Amygdala (tissue), 56 donors: ENCODE measurements at places on chromosomes 1 and 21.

GRCh38 chr21:20377250-20377649, 621.0 kb upstream of the NCAM2 start:
- DNase-seq: no peak

- no peak for DNase-seq
These were observed 4.2 kb upstream of the GPR61 start for GRCh38 chr1:109535481-109535880.

GRCh38 chr1:31792116-31792515, 23.7 kb downstream of the SPOCD1 start:
- no peak for DNase-seq

DNA sequence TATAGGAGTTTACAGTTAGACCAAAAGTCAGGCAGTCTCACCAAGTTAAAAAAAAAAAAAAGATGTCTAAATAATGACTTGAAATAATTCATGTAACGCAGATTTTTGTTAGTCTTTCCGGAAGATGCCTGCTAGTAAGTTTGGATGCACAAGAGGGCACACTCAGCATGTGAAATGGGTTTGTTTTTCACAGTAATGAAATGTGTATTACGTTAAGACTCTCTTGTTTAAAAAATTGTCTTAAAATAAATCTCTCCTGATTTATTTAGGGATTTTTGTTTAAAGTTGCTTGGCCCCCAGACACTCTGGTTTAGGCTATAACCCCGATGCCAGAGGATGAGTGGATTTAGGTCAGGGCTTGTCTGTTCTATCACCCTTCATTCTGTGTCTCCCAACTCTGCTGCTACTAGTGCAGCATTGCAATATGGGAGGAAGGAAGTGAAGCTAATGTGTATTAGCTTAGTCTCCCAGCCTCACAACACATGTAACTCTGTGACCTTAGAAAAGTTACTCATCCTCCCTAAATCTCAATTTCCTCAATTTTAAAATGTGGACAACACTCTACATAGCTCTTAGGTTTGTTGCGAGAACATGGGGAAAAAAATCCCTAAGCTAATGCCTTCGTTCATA, 25.7 kb downstream of the CTH start:
- no peak for DNase-seq

- DNase-seq: no peak
These were observed 36.4 kb downstream of the ZNF496 start for GRCh38 chr1:247295274-247295684.

DNA sequence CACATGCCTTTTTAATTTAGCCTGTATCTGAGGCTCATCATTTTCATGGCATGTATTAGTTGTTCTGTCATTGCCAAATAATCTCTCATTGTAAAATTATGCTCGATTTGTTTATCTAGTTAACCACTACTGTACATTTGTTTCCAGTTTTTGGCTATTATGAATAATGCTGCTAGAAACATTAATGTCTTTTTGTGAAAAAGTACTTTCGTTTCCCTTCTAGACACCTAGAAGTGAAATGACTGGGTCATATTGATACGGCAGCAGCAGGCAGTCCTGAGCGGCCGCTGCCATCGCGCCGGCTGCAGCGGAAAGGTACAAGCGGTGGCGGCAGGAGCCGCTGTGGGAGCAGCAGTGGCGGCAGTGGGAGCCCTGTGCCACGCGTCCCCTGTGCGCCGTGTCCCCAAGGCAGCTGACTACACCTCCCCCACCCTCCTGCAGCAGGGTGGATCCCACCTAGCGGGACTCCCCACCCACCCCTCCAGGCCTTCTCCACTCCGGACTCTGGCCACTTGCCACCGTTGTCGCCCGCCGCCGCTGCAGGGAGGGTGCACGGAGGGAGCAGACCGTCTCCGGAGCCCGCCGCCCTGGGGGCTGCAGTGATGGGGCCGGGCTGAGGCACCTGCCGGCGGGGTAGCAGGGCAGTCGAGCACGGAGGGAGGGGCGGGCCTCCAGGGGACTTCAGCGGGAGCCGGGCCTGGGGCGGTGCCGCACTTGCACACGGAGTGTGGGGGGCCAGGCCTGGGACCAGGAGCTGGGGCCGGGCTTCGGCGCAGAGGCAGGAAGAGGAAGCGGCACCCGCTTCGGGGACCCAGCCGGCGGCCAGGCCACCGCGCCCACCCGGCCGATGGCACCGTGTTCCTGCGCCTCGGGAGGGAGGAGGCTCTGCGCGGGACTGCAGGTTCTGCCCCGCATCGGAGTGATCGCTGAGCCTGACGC, 66.8 kb upstream of the RGS7 start:
- DNase-seq: peak; percentile 23

GRCh38 chr1:6338695-6339094, 54.9 kb downstream of the ACOT7 start:
- no peak for DNase-seq

- no peak for DNase-seq
These were observed 8.0 kb upstream of the TAGLN2 start for GRCh38 chr1:159933347-159933746.

GRCh38 chr21:17697473-17697872, 84.8 kb upstream of the BTG3 start:
- no peak for DNase-seq

GRCh38 chr1:112332176-112333150, 63.6 kb upstream of the CTTNBP2NL start:
- DNase-seq: no peak

- DNase-seq: no peak
These were observed 318.2 kb downstream of the NEGR1 start for GRCh38 chr1:71964188-71964587.

- DNase-seq: no peak
These were observed 34.3 kb upstream of the SIM2 start for GRCh38 chr21:36664662-36664990.

GRCh38 chr1:54949053-54949452, 31.4 kb upstream of the TMEM61 start:
- no peak for DNase-seq

DNA sequence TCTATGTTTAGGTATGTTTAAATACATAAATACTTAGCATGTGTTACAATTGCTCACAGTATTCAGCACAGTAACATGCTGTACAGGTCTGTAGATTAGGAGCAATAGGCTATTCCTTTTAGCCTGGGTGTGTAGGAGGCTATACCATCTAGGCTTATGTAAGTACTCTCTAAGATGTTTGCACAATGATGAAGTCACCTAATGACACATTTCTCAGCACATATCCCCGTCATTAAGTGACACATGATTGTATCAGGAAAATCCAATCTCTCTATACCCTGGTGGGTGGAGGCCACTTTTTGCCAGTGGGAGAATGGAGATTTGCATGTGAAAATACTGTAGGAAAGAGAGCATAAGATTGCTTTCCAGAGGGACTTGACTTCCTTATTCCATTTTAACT, 5.5 kb upstream of the TEDDM1 start:
- DNase-seq: no peak

DNA sequence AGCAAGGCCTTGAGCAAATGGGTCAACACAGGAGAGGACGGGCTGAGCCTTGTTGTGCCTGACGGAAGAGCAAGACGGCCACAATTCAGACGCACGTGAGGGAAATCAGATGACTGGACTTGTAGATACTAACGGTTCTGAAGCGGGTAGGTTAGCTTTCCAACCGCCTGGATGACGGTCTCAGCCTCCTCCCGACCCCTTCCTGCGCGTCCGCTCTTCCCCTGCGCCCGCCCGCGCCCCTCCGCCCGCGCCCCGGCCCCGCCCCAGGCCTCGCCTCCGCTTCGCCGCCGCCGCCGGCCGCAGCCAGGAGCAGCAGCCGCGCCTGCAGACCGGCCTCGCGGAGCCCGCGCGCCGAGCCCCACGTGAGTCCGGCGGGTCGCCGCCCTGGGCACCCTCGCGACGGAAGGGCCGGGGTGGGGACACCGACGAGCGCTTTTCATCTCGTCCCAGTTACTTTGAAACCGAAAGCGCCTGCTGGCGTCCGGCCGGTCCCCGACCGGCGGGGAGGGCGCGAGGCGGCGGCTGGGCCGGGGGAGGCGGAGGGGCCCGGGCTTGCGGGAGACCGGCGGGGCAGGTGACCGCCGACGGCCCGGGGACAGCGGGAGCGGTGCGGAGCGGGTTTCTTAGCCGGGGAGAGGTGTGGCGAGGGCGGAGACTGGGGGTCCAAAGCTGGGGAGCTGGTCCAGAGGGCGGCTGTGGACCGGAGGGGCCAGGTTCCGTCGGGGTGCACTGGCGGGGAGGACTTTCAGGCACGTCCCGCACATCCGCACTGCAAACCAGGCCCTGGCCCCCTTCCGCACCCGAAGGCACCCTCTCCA, at the start of gene TRAF5:
TSS of gene TRAF5 (plus strand) at position 306 of the 818 bp plus-strand sequence. CDS start 26,407 bp downstream, outside the sequence.
- no peak for DNase-seq

- no peak for DNase-seq
These were observed 246.6 kb downstream of the RRAGC start for GRCh38 chr1:38612951-38613350.

DNA sequence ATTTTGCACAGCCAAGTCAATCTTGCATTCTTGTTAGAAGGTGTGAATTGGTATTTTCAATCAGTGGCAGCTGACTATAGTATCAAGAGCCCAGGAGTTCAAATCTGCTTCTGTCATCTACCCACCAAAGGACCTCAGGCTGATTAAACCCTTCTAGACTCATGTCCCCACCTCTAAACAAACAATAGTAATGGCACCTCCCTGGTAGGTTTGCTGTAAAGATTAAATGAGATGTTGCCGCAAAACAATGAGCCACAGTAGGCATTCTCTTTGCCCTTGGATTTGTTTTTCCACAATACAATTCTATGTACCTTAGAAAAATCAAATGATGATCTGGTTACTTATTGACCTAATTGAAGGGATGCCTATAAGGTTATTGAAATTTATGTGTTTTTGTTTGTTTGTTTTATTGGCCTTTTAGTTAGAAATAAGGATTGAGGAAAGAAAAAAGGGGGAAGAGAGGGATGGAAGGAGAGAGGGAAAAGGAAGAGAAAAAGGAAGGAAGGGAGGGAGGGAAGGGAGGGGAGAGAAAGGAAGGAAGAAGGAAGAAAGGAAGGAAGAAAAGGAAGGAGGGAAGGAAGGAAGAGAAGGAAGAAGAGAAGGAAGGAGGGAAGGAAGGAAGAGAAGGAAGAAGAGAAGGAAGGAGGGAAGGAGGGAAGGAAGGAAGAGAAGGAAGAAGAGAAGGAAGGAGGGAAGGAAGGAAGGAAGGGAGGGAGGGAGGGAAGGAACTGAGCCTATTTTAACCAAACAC, 110.7 kb downstream of the ETS2 start:
- no peak for DNase-seq

DNA sequence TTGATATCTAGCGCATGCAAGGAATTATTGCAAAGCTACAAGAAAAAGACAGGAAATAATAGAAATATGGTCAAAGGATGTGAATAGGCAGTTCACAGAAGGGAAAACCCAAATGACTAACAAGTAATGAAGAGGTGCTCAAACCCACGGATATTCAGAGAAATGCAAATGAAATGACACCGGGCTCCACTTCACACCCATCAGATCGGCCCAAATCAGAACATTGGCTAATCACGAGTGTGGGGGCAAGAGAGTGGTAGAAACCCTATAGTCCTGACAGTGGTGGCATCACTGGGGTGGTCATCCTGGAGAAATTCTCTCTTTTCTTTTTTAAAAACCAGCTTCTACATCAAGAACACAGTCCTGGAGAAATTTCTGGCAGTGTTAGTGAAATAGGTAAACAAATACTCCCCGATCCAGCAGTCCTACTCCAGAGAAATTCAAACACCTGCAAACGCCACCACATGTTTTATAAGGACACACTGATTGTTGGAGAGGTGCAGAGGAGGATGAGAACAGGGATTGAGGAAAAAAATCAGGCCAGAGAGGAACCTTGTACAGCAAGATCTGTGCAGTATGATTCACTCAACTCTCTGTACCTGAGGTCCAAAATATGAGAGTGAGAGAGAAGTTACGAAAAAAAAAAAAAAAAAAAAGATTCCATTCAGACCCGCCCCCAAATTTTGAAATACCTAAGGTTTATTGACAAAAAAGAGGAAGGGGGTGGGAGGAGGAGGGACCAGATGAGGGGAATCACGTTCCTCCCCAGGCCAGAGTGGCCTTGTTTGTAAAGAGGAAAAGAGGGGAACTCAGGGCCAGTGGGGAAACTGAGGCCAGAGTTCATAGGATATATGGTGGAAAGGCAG, 9.2 kb upstream of the TNFRSF1B start:
- DNase-seq: no peak

DNA sequence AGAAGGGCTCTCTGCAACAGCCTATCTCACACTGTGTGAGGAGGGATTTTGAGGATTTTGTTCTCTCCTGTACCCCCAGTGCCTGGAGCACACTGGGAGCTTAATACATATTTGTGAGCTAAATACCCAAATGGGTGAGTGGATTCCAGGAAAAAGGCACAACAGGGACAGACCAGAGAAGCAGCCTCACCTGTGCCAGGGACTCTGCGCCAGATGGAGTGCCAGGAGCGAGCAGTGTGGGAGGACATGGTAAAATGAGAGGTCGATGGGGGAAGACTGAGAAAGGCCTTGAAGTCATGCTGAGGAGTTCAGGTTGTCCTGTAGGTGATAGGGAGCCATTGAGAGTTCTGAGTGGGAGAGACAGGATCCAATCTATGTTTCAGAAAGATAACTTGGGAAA, 11.0 kb upstream of the KCNA2 start:
- no peak for DNase-seq

GRCh38 chr1:233869680-233870079, 34.8 kb upstream of the SLC35F3 start:
- DNase-seq: no peak

GRCh38 chr1:171742577-171742922, 685 bp upstream of the VAMP4 start:
- DNase-seq: no peak

- no peak for DNase-seq
These were observed 58.2 kb downstream of the FNBP1L start for GRCh38 chr1:93506126-93506525.

GRCh38 chr1:224922404-224923164, 6.9 kb upstream of the DNAH14 start:
- DNase-seq: no peak

DNA sequence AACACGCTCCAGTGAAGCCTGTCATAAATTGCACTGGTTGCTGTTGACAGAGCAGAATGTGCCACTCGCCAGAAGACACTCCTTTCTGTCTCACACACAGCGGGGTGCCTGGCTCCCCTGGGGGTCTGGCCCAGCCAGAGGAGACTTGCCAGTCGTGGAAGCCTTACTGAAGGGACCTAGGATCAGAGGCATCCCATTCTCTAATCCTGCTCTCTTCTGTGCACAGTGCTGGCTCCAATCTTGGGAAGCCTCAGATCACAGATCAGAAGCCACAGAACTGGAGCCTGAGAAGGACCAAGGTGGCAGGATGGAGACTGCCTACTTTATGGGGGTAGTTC, 1.4 kb downstream of the SLC9A1 start:
- no peak for DNase-seq

DNA sequence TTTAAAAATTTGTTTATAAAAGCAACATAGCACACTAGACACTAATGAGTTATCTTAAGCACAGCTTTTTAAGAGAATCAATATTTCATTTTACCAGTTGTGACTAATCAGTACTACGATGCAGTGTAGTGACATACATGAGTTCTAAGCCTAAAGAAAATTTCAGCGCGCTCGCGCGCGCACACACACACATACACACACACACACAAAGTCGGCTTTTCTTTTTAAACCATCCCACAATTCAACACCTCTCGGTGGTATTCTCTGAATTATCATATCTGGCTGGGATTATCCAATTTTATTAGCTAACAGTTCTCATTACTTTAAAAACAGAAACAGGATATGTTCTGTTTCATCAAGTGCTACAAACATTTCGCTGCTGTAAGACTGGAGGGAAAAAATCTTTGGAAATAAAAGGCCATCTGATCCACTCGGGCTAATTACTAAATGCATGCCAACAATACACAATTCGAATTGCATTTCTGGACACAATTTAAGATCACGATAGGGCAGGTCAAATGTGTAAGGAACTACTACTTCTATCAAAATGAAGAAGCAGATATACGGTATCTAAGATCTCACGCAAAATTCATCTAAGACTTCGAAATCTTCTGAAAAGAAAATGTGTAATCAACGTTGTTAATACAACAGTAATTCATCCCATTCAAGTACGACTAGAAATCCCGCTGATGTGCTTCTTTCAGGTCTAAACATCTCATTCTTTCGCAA, 1.2 kb downstream of the TUT4 start:
- DNase-seq: no peak
